SK-MEL-5 (cell line): ENCODE measurements at places on chromosomes 13 and 19.

DNA sequence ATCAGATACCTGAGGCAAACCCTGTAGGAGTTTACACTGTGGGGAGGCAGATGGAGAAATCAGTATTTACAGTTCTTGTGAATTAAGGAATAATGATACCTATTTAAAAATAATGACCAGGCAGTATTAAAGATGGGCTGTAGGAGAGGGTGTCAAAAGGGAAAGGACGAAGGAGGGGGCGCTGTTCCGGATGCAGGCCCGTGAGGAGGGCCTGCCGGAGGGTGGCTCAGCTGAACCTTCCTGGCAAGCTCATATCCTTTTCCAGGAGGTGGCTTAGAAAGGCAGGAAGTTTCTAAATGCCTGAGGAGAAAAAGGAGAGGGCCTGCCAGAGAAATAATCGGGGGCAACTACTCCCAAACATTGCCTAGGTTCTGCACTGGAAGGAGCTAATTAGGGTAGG is 46.6 kb downstream of the MBNL2 start:
- DNase-seq, result peak; percentile 21

DNA sequence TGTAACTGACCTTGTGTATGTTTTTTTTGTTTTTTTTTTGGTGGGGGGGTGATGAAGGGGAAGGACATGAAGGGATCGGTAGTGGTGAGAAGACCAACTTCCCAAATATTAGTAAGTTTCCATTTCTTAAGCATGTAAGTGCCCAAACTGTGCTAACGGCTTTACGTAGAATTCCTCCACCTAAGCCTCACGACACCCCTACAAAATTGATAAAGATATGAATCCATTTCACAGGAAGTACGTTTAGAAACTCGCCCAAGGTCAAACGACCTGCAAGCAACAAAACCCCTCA is 649 bp downstream of the UQCRFS1 start:
- DNase-seq, result no peak

DNA sequence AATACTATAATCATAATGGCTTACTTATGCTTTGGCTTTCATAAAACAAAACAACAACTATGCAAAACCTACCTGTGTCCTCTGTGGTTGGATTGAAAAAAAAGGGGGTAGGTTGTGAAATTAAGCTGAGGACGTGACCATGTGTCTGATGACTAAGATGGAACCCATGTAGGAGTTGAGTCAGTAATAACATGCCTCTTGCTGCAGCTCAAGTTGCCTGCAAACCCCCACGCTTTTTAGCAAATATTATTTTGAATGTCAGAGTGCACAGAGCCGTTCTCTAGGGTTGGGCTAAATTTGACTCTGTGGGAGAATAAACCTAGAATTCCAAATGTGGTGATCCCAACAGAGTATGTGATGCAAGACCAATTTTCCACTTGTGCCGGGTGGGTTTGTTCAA is 209.3 kb downstream of the KCNRG start:
- no peak for DNase-seq

- no peak for DNase-seq
These were observed 5.6 kb downstream of the KLF16 start for GRCh38 chr19:1857648-1858326.

DNA sequence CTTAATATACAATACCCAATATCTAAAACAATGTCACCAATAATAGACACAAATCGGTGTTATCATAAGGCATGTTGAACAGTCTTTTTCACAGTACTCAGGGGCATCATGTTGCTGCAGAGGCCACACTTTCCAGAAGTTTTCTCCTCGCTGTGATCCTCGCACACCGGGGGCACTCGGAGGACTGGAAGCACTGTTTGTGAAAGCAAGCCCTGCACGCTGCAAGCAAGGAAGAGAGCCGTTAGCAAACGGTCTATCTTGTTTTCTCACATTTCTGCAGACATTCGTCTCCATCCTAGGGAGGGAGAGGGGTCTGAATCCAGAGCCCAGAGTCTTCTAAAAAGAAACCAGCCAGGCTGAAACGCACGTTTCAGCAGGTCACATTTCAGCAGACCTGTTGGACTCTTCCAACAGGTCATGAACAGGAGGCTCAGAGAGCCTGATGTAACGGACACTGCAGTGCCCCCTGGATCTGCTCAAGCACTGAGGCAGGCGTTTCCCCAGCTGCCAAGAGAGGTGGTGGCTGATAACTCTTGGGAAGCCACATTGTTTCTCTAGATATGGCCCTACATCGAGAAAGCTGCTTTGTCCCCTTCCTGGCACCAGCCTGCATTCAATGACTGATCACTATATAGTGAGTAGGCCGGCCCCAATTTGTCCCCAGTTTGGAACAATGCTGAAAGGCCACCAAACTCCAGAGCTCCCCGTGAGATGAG is 43.6 kb downstream of the RUBCNL start:
- no peak for DNase-seq

- DNase-seq, result no peak
These were observed 469.1 kb downstream of the TSHZ3 start for GRCh38 chr19:30880151-30880550.

- no peak for DNase-seq
These were observed 107.8 kb downstream of the RXFP2 start for GRCh38 chr13:31846961-31847752.

DNA sequence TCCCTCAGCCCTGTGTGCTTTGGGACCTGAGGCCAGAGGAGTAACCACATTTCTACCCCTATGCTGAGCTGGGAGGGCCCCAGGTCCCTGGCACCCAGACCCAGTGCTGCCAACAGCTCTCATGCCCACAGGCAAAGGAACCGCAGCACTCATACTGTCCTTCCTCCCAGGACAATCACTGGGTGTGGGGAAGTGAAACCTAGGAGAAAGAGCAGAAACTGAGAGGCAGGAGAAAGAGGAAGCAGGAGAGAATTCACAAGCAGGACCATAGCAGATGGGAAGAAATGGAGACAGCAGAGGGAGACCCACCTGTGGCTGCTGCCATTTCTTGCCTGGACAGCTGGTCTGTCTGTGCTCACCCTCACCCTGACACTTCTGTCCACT is 18.9 kb downstream of the CCDC97 start:
- no peak for DNase-seq

DNA sequence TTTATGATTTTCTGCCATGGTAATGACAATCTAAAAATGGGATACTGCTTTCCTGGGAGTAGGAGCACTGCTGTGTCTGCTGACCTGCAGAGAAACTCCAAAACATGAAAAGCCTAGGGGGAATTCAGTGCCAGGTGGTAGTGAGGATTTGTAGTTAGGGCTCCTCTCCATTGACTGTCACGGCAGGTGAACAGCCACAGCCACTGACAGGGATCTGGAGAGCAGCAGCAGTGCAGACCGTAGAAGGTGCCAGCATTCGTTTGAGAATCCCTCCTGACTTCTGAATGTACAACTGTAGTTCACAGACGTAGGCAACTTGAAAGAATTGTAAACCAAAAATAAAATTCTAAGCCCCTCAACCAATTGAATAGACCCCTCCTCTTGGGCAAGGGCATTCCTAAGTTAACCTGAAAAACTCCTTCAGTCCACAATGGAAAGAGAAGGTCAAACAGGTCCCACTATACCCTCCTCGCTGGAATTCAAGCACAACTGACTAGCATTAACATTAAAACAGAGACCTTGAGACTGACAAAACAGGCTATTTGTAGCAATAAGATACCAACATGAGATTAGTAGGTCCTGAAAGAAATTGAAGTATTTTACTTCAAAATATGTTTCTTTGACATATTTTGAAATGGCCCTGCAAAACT is 1328.8 kb downstream of the OLFM4 start:
- DNase-seq, result no peak

- no peak for DNase-seq
These were observed 124.5 kb downstream of the KCTD15 start for GRCh38 chr19:33921165-33921564.

DNA sequence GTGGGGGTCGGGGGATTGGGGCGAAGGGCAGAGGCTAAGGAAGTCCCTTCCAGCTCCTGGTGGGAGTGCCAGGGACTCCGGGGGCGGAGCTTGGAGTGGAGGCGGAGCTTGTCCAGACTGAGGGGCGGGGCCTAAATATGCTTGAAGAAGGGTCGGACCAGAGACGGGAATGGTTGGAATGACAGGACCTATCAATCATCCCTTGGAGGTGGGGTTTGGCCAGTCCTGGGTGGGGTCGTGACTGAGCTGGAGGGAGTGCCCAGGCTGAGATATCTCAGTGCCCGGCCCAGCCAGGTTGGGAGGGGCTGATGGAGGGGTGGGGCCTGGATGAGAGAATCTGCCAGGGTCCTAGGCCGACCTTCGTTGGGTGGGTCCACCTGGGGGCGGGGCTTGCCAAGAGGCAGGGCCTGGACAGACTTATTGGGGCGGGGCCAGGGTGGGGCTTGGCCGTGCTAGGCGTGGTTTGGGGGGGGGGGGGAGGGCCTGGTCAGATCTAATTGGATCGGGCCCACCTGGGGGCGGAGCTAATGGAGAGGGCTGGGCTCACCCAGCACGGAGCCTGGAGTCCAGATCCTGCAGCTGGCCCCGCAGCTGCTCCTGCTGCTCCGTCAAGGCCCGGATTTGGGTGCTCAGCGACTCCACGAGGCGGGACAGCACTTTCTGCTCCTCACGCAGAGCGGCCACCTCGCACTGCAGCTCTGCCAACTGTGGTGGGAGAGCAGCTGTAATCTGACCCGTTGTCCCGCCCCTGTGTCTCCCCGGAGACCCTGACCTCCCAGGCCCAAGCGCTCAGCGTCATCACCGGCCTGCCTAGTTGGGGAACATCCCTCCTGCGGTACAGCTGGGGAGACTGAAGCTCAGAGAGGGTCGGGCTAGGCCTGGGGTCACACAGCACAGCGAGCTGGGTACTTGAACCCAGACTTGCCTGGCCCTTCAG is 2.6 kb upstream of the WIZ start:
- DNase-seq, result peak; percentile 74

- DNase-seq, result no peak
These were observed 2.1 kb upstream of the GRTP1 start for GRCh38 chr13:113365971-113366588.

DNA sequence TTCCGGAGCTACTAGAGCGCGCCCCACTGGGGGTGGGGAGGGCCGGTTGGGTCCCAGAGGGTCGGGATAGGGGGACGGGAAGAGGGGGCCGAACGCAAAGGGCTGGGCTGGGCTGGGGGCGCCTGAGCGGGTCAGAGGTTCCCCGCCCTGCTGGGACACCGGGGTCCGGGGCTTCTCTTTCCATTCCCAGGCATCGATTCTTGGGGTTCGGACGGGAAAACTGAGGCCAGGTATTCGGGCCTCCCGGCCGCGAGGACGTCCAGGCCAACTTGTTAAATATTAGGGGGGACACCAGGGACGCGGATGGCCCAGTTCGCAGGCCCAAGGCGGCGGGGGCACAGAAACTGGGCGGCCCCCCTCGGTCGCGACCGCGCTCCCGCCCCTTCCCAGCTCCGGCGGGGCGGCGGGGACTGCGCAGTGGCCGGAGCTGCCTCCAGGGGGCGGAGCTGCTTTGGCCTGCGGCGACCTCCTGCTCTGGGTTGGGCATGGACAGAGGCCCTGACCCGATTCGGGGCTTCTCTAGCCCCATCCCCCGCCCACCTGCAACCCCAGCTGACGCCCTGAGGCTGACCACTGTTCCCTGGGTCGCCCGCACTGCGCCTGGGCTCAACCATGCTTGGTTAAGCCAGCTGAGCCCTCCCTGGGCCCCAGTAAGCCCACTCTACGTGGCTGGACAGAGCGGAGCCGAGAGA is 1.2 kb upstream of the KLF16 start:
- peak; percentile 52 for DNase-seq

DNA sequence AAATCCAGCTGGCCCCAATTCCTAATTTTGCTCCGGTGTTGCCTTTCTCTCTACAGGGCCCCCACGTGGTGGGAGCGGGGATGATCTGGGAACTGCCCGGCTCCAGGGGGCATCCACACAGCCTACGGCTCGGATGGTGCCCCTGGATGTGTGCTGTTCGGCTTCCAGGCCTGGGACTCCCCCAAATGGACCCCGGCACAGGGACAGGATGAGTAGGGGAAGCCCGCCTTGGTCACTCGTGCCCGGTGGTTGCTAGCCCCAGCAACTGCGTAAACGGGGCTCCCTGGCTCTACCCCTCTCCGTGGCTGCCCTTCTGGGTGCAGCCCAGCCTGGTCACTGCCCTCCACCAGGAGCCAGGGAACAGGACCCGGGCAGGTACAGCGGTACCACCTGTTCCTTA is 111.5 kb downstream of the TEX26 start:
- peak; percentile 62 for DNase-seq

- DNase-seq, result peak; percentile 46
These were observed 379 bp upstream of the ZNF470 start for GRCh38 chr19:56566904-56567273.

DNA sequence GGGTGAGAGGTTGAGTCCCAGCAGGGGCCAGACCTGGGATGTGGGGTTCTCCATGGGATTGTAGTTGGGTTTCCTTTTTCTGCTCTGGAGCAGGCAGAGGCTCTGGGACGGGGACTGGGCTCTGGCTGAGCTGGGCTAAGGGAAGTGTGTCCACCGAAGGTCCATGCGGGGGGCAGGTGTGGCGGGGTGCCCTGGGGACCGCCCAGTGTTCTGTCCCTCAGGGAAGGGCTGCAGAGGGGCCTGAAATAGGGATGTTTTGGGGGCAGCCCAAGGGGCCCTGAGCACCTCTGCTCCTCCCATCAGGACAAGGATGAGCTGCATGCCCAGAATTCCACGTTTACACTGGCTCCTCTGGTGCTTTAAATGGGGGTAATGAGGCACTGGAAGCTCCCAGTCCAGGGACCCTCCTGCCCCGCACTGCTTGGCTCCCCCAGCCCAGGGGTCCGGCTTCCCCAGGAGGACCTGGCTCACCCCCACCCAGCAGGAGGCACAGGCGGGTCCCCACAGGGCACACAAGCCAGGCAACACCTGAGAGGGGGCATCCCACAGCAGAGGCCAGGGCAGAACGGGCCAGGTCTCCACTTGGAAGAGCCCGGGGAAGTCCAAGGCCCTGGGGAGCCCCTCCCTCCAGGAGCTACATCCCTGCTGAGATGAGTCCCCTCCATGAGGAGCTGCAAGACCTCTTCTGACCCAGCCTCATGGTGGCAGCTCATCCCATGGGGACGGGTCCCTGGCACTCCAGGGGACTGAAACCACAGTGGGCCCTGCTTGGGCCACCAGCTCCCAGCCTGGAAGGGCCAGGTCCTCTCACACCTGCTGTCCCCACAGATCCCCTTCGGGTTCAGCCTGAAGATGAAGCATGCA is 14.7 kb upstream of the ZNF14 start:
- DNase-seq, result no peak

- DNase-seq, result no peak
These were observed 504.9 kb downstream of the DIAPH3 start for GRCh38 chr13:59658738-59659330.

DNA sequence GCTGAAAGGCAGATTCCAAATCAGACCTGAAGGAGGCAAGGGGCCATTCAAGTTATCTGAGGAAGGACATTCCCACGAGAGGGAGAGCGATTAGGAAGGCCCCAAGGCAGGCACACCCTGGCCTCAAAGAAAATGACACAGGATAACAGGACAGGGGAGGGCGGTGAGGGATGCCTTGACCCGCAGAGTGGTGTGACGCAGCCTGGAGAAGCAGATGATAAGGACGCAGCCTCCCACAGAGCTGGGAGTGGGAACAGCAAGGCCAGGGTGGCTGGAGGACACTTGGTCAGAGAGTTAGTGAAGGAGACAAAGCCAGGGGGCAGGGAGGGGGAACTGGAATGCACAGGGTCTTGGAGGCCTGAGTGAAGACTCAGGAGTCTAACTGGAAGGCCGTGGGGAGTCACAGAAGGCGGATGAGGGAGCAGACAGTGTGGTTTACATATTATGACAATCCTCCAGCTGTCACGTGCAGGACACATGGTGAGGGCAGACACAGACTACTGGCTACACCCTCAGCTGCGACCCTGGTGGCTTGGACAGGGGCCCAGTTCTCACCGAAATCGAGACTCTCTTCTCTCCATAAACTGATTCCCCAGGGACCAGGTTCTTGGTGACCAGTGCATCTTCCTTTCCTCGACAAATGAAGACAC is 5.8 kb upstream of the DYRK1B start:
- no peak for DNase-seq

- peak; percentile 39 for DNase-seq
These were observed 2.9 kb upstream of the GPR18 start for GRCh38 chr13:99261059-99261458.
